Activated CD8-positive, alpha-beta memory T cell treated with anti-CD3 and anti-CD28 coated beads, Interleukin-2, amount 50 U/mL, for 48 hours (primary cell): ENCODE measurements at places on chromosomes 6 and 20.

DNA sequence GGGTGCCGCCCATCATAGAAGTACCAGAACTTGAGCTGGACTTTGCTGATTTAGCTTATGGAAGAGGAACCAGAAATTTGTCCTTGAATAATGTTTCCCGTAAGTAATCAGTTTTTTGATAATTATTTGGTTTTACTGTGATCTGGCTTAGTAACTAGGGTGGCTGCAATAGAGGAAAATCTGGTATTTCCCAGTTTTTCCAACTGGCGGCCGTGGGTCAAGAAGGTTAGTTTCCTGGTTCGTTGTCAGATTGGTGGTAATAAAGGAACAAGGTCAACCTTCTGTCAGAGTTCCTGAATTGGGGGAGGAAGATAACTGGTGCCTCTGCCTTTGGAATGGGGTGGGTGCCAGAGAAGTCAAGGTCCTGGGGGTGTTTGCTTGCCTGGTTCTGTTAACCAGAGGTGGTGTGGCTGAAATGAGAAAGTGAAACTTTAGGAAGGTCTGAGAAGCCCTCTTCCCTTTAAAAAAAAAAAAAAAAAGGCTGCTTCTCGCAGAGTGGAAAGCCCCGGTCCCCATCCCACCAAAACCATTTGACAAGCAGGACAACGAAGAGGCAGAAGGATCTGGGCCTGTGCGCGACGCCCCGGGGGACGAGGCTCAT, at the start of gene CALHM6:
TSS of gene CALHM6 (plus strand) at position 45 of the 601 bp plus-strand sequence. CDS start at position 600, 555 bp downstream.
- DNase-seq = no peak

- DNase-seq = no peak
These were observed 121.4 kb upstream of the ARMC2 start for GRCh38 chr6:108726726-108727339.

DNA sequence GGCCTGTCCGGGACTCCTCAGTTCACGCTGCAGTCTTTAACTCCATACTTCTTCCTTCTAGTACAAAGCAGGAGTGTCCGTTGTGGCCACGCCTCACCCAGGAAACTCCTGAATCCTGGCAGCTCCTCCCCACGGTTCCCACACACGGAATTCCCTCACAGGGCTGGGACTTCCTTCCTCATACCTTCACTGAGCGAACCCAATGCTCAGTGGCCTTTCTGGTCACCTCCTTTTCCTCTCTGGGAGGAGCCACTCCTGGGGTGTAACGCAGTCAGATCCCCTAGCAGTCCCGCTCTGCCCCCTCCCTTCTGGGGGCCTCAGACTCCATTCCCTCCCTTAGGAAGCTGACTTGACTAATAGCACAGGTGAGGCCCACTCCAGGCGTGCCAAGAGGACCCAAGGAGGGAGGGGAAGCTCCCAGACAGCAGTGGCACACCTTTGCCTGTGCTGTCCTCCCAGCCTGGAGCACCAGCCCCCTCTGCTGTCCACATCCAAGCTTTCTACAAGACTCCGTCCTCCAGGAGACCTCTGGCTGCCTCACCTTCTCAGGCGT, at the start of gene SLC52A3:
TSS of gene SLC52A3 (minus strand) at position 75 of the 553 bp plus-strand sequence. CDS start 2,726 bp downstream, outside the sequence.
- DNase-seq = no peak

DNA sequence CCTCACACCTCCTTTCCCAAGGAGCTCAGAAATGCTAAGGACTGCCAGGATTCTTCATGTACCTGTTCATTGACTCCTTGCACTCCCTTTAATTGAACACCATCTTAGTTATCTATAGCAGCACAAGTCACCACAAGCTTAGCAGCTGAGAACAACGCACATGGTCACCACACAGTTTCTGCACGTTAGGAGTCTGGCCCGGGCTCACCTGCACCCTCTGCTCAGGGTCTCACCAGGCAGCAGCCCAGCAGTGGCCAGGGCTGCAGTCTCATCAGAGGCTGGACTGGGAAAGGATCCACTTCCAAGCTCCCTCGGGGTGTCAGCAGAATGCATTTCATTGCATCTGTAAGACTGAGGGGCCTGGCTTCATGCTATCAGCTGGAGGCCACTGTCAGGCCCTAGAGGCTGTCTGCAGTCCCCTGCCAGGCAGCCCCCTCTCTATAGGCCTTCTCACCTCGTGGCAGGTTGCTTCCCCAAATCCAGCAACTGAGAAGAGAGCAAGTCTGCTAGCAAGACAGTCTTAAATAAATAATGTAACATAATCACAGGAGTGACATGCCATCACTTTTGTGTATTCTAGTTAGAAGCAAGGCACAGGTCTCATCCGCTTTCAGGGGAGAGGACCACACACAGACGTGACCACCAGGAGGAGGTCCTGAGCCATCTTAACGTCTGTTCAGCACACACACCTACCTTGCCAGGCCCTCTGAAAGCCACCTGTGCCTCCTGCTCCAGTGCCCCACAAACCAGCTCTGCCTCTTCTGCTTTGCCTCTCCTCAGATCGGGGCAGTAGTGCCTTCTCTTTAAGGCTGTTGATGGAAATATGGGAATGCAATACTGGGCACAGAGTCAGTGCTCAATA, 165.2 kb upstream of the CST7 start:
- DNase-seq = no peak

GRCh38 chr6:27806981-27807440, 105.2 kb downstream of the OR2B2 start:
- peak; percentile 77 for DNase-seq

DNA sequence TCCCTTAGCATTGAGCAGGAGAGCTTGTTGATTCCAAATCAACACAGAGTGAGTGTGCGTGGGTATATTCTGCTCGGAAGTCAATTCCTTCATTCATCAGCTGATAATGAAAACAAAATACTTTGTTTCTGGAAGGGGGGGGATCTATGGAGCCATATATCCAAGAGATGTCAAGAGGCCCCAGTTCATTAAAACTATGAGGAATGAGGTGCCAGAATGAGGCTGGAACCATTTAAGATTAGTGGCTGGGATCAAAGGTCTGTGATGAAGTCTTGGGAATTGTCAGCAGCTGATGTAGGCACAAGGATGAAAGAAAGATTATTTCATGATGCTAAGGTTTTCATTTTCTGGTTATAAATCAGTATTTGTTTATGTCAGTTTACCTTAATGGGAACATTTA, 30.5 kb upstream of the PLEKHG1 start:
- DNase-seq = no peak

GRCh38 chr20:2907519-2907918, 34.2 kb downstream of the PTPRA start:
- DNase-seq = no peak
